ENCODE measurements at places on chromosomes 3 and 15. TPM values are rescaled to one million over a fixed set of nuclear protein-coding genes. Genes with fewer than 3 reads are reported as not detected.

The GNAT1 gene
- not detected for total RNA-seq

The EFCAB12 gene
- 4.8 TPM for total RNA-seq

The PFKFB4 gene
- total RNA-seq = 12.9 TPM

The P2RY1 gene
- total RNA-seq = 19.8 TPM

The GOLGA6L7 gene
- total RNA-seq = not detected

The SPTSSB gene
- total RNA-seq = not detected

The PPIB gene
- 323 TPM for total RNA-seq

DNA sequence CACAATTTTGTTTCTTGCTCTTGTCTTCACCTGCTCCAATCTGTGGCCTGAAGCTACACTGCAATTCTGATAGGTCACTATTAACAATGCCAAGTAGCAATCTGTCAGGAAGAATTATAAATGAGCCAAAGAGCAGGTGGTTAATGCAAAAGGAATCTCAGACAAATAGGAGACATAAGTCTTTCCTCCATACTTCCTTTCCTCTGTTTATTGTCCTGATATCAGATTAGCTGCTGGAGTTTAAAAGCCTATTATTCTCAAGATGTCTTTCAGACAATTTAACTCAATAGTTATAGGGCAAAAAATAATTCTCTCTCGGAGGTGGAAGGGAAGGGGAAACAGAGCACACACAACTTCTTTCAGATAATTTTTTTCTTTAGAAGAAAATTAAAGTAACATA is 491.6 kb downstream of the MFSD1 start:
- H3K27ac ChIP-seq = no peak overlapping the region
- no peaks in the 10 kb centered on the region for H3K27me3 ChIP-seq
- H3K4me3 ChIP-seq = no peak overlapping the region
- no peaks in the 10 kb centered on the region for H3K36me3 ChIP-seq

DNA sequence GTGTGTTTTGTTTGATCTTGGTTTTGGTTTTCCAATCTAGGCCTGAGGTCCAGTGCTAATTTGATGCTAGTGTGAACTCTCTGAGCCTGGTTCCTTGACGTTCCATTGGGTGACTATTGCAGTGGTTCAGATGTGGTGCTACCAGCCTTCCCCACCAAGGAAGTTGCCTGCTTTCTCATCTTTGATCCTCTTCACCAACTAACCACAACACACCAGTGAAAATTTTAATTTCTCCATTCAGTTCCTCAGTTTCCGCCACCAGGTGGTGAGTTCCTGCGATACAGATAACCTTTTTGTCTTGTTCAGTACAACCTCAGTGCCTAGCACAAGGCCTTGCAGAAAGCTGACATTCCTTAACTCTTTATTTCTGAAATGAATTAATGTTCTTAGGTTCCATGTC is 337.4 kb upstream of the TPRG1 start:
- no peaks in the 10 kb centered on the region for H3K27me3 ChIP-seq
- no peak overlapping the region for H3K27ac ChIP-seq
- peaks cover 9% of the 10 kb centered on the region for H3K4me1 ChIP-seq
- no peak for DNase-seq

DNA sequence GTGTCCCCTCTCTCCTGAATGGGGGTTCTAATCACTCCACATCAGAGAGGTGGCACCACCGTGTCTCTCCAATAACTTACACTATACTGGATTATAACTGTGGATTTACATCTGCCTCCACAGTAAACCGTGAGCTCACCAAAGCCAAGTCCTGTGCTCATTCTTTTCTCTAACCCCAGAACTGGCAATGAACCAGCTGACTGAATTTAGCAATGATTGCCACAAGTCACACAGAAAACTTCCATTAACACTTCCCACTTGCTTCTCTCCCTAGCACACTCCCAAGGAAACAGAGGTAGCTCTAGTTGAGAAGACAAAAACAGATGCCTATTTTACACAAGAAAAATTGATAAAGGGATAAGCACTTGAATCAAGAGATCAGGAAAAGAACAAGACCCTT is 361.3 kb downstream of the ULK4 start:
- H3K27me3 ChIP-seq = no peaks in the 10 kb centered on the region
- no peaks in the 10 kb centered on the region for H3K4me1 ChIP-seq
- DNase-seq = no peak
- no peak overlapping the region for H3K4me3 ChIP-seq

GRCh38 chr3:186200726-186201125 is 91.8 kb upstream of the ETV5 start:
- no peak for DNase-seq
- H3K4me3 ChIP-seq = no peak overlapping the region
- no peaks in the 10 kb centered on the region for H3K36me3 ChIP-seq
- no peak overlapping the region for H3K27ac ChIP-seq
- H3K4me1 ChIP-seq = no peaks in the 10 kb centered on the region

- H3K36me3 ChIP-seq = no peaks in the 10 kb centered on the region
- H3K27ac ChIP-seq = no peak overlapping the region
- no peaks in the 10 kb centered on the region for H3K4me1 ChIP-seq
- no peaks in the 10 kb centered on the region for H3K27me3 ChIP-seq
Measured at GRCh38 chr3:30502742-30503073, 103.7 kb upstream of the TGFBR2 start.

GRCh38 chr15:51335538-51336410 is 2.6 kb downstream of the CYP19A1 start:
- H3K4me3 ChIP-seq = no peak overlapping the region
- no peaks in the 10 kb centered on the region for H3K36me3 ChIP-seq
- H3K4me1 ChIP-seq = peaks cover 23% of the 10 kb centered on the region
- H3K27me3 ChIP-seq = no peaks in the 10 kb centered on the region

DNA sequence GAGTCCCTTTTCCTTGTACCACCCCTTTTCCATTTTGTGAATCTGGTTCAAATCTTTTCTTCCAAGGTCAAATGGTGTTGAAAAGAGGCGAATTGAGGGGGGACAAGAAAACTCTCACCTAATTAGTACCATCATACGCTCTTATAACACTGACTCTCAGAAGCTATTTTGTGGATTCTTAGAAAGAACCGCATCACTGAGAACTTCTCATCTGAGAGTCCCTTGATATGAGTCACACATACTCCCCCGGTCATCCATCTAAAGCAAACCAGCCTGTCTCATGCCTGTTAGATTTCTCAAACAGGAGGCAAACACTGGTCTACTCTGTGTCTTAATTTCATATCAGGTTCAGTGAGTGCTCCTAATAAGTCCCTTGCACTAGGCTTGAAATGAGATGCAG is 76.5 kb upstream of the SPRED1 start:
- H3K27ac ChIP-seq = no peak overlapping the region
- no peak overlapping the region for H3K4me3 ChIP-seq
- no peaks in the 10 kb centered on the region for H3K27me3 ChIP-seq
- no peak for DNase-seq
- H3K36me3 ChIP-seq = no peaks in the 10 kb centered on the region
- no peaks in the 10 kb centered on the region for H3K4me1 ChIP-seq

DNA sequence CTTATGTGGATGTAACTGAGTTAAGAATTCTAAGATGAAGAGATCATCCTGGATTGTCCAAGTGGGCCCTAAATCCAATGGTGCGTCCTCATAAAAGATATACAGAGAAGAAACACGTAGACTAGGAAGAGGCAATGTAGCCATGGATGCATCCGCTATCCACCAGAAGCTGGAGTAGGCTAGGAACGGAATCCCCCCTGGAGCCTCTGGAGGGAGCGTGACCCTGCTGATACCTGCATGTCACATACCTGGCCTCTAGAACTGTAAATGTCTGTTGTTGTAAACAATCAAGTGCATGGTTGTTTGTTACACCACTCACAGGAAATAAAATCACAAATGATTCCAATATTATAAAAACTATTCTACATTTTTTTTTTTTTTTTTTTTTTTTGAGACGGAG is 254.5 kb upstream of the RORA start:
- no peaks in the 10 kb centered on the region for H3K27me3 ChIP-seq
- no peaks in the 10 kb centered on the region for H3K36me3 ChIP-seq
- no peak overlapping the region for H3K27ac ChIP-seq
- H3K4me3 ChIP-seq = no peak overlapping the region
- no peak for DNase-seq
- H3K4me1 ChIP-seq = no peaks in the 10 kb centered on the region

GRCh38 chr3:133038089-133038730 is at the start of gene TMEM108:
TMEM108 (plus strand) TSS chr3:133038391.
- peaks cover 16% of the 10 kb centered on the region for H3K4me1 ChIP-seq
- peaks cover 16% of the 10 kb centered on the region for H3K27me3 ChIP-seq
- no peaks in the 10 kb centered on the region for H3K36me3 ChIP-seq
- H3K27ac ChIP-seq = peak within 1 kb of the TSS; percentile 71
- DNase-seq = peak; percentile 88
- H3K4me3 ChIP-seq = peak within 1 kb of the TSS; percentile 84

GRCh38 chr15:20346082-20346805 is 195.4 kb downstream of the GOLGA6L6 start:
- DNase-seq = no peak
- H3K36me3 ChIP-seq = no peaks in the 10 kb centered on the region
- no peak overlapping the region for H3K27ac ChIP-seq
- no peaks in the 10 kb centered on the region for H3K4me1 ChIP-seq

- peaks cover 7% of the 10 kb centered on the region for H3K4me1 ChIP-seq
- H3K36me3 ChIP-seq = no peaks in the 10 kb centered on the region
- no peaks in the 10 kb centered on the region for H3K27me3 ChIP-seq
- no peak overlapping the region for H3K4me3 ChIP-seq
- DNase-seq = no peak
Measured at GRCh38 chr15:55681631-55682030, 61.3 kb downstream of the PRTG start.

- no peaks in the 10 kb centered on the region for H3K36me3 ChIP-seq
- no peak within 1 kb of the TSS for H3K27ac ChIP-seq
- peaks cover 11% of the 10 kb centered on the region for H3K4me1 ChIP-seq
- H3K27me3 ChIP-seq = no peaks in the 10 kb centered on the region
Measured at GRCh38 chr3:111998636-111999483, at the start of gene TAGLN3. TAGLN3 (plus strand) TSS chr3:111998922; CDS start chr3:111999423, 501 bp downstream.

DNA sequence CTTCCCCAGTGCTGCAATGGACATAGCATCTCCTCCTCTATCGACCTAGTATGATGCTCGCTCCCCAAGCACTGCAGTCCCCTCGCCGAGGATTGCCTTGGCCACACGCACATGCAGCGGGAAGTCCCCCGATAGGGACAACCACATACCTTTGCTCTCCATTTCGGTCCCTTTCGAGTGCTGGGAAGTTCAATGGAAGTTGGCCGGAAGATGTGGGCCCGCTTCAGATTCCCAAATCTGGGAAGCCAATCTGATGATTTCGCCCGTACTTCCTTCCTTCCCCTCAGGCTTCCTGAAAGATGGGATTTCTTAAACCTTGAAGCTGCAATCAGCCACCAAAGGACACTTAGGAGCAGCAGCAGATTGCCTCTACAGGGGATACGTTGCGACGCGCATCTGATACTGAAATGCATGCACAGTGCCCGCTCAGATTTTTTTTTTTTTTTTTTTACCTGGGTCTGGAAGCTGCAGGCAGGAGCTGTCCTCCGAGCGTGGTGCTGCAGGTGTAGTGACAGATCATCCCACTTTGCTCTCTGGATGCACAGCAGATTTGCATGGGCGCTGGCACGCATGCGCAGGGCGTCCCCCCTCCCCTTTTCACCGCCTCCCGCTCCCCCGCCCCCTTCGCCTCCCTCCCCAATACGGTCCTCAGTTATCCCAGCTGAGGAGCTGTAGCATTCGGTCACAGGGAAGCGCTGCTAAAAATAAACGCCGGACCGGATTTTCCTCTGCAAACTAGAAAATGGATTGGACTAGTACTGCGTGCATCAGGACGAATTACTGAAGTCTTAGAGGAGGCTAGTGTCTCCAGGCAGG is at the start of gene FGF12:
TSS of gene FGF12 (minus strand) at position 510 of the 816 bp plus-strand sequence.
- peak; percentile 61 for DNase-seq
- no peaks in the 10 kb centered on the region for H3K36me3 ChIP-seq
- no peak within 1 kb of the TSS for H3K27ac ChIP-seq
- H3K4me3 ChIP-seq = peak within 1 kb of the TSS; percentile 33
- H3K27me3 ChIP-seq = no peaks in the 10 kb centered on the region

DNA sequence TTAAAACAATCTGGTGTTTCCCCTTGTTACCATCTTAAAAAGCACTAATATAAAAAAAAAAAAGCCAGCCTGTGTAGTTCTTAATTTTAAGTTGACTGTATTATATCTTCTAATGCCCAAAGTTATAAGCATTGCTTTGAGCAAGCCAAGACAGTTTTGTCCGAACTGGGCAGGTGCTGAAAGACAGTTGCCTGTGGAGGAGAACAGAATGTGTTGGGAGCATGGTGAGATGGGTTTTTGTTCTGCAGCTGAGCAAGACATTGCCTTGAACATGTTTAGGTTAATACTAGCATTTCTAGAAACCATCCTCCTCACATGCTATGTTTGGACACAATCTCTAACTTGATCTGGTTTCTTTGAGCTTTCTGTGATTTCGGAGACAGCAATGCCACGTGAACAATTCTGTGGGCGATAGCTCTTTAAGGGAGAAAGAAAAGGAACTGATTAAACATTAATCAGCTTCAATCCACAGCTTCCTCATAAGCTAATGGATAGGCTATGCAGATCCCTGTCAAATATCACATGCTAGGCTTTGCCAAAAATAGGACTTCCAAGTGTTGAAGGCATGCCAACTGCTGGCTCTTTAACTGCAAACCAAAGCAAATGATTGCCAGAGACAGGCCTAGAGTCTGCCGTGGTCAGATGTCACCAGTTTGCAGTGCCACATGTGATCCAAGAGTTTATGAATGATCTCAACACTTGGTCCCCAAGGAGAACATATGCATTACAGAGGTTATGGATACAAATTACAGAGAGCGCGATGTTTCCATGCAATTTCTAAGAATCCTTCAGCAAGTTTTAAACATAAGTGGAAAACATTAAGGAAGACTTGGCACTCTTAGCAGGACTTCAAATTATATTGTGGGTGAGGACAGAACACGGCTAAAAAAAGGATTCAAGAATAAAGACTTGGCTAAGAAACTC is 428.1 kb downstream of the ROBO2 start:
- H3K4me3 ChIP-seq = no peak overlapping the region
- DNase-seq = no peak
- peaks cover 20% of the 10 kb centered on the region for H3K4me1 ChIP-seq
- H3K27me3 ChIP-seq = no peaks in the 10 kb centered on the region
- peak overlapping the region; percentile 9 for H3K27ac ChIP-seq

GRCh38 chr3:17078926-17079465 is 194.2 kb downstream of the PLCL2 start:
- no peaks in the 10 kb centered on the region for H3K36me3 ChIP-seq
- no peaks in the 10 kb centered on the region for H3K27me3 ChIP-seq
- no peak overlapping the region for H3K4me3 ChIP-seq
- H3K4me1 ChIP-seq = no peaks in the 10 kb centered on the region
- DNase-seq = no peak
- H3K27ac ChIP-seq = no peak overlapping the region

- no peak overlapping the region for H3K4me3 ChIP-seq
- H3K36me3 ChIP-seq = no peaks in the 10 kb centered on the region
- H3K4me1 ChIP-seq = peaks cover 44% of the 10 kb centered on the region
Measured at GRCh38 chr3:46097691-46098241, 70.5 kb upstream of the XCR1 start.

- no peak overlapping the region for H3K27ac ChIP-seq
- H3K36me3 ChIP-seq = no peaks in the 10 kb centered on the region
- no peaks in the 10 kb centered on the region for H3K27me3 ChIP-seq
- no peak for DNase-seq
- no peaks in the 10 kb centered on the region for H3K4me1 ChIP-seq
Measured at GRCh38 chr15:52709187-52709981, 30.2 kb upstream of the ATOSA start.

GRCh38 chr15:74773329-74773728 is 8.6 kb upstream of the CSK start:
- H3K36me3 ChIP-seq = no peaks in the 10 kb centered on the region
- peaks cover 3% of the 10 kb centered on the region for H3K27me3 ChIP-seq
- peaks cover 42% of the 10 kb centered on the region for H3K4me1 ChIP-seq
- no peak for DNase-seq
- no peak overlapping the region for H3K4me3 ChIP-seq
